Naive thymus-derived CD8-positive, alpha-beta T cell (primary cell): ENCODE measurements at places on chromosomes 7 and 10. TPM values are rescaled to one million over a fixed set of nuclear protein-coding genes. Genes with fewer than 3 reads are reported as not detected.

- H3K27ac ChIP-seq, result no peak overlapping the region
- H3K27me3 ChIP-seq, result no peaks in the 10 kb centered on the region
- H3K4me1 ChIP-seq, result no peaks in the 10 kb centered on the region
- DNase-seq, result no peak
Measured at GRCh38 chr7:112334366-112334765, 115.9 kb upstream of the IFRD1 start.

GRCh38 chr10:104337985-104338735, at the start of gene ITPRIP:
Gene ITPRIP, minus strand, starts transcription at chr10:104338465. Its CDS starts 22,414 bp downstream, at chr10:104316051.
- H3K27me3 ChIP-seq, result no peaks in the 10 kb centered on the region
- DNase-seq, result peak; percentile 75
- peak within 1 kb of the TSS; percentile 95 for H3K4me3 ChIP-seq
- peaks cover 23% of the 10 kb centered on the region for H3K4me1 ChIP-seq
- H3K36me3 ChIP-seq, result no peaks in the 10 kb centered on the region
- H3K27ac ChIP-seq, result peak within 1 kb of the TSS; percentile 96

DNA sequence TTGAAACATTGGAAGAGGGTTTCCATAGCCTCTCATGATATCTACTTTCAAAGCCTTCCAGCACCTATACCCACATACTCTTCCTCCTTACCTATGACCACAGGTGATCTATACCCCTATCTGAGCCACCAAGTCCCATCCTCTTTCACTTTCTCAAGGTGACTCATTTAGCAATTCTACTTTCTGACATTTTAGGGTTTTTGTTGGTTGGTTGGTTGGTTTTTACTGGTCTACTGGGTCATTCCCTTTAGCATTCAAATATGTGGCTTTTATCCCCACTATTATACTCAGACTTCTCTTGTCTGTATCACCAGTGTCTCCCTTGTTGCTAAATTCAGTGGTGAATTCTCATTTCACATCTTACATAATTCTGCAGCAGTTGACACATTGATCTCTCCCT, 130.4 kb upstream of the STEAP4 start:
- peaks cover 4% of the 10 kb centered on the region for H3K27me3 ChIP-seq
- no peak overlapping the region for H3K27ac ChIP-seq
- H3K4me1 ChIP-seq, result no peaks in the 10 kb centered on the region
- no peak overlapping the region for H3K4me3 ChIP-seq
- no peak for DNase-seq

- DNase-seq, result no peak
- H3K4me3 ChIP-seq, result no peak overlapping the region
- H3K27me3 ChIP-seq, result no peaks in the 10 kb centered on the region
- peaks cover 2% of the 10 kb centered on the region for H3K4me1 ChIP-seq
Measured at GRCh38 chr10:114334301-114334700, 70.0 kb downstream of the AFAP1L2 start.

GRCh38 chr10:44312401-44312800, 72.5 kb downstream of the CXCL12 start:
- no peak overlapping the region for H3K27ac ChIP-seq
- peaks cover 19% of the 10 kb centered on the region for H3K27me3 ChIP-seq
- peaks cover 15% of the 10 kb centered on the region for H3K4me1 ChIP-seq
- DNase-seq, result no peak
- H3K36me3 ChIP-seq, result no peaks in the 10 kb centered on the region

DNA sequence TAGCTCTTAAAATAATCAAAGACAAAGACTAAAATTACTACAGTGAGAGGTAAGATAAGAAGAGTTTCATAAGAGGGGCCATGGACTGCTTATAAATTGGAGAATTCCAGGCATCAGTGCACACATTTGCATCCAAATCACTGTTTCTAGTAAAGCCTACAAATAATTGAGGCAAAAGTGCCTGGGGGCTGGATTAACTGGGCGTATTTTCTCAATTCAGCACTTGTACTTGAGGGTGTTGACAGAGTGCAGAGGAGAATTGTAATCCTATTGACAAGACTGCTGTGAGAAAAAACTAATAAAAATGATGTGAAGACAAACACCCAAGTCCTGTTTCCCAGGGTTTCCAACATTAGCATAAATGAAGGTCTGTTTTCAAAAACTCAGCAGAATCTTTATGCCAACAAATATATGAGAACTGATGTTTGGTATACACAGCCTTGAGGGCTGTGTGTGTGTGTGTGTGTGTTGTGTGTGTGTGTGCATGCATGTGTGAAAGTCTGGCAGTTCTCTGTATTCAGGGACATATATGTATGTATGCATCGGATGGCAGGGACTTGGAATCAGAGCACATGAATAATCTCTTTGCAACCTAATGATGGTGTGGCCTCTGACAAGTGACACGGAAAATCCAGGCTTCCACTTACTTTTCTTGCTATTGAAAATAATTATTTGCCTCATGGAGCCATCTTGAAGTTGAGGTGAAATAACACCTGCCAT, 182.1 kb upstream of the CDC14C start:
- H3K4me1 ChIP-seq, result no peaks in the 10 kb centered on the region
- no peaks in the 10 kb centered on the region for H3K27me3 ChIP-seq
- peaks cover 17% of the 10 kb centered on the region for H3K36me3 ChIP-seq

DNA sequence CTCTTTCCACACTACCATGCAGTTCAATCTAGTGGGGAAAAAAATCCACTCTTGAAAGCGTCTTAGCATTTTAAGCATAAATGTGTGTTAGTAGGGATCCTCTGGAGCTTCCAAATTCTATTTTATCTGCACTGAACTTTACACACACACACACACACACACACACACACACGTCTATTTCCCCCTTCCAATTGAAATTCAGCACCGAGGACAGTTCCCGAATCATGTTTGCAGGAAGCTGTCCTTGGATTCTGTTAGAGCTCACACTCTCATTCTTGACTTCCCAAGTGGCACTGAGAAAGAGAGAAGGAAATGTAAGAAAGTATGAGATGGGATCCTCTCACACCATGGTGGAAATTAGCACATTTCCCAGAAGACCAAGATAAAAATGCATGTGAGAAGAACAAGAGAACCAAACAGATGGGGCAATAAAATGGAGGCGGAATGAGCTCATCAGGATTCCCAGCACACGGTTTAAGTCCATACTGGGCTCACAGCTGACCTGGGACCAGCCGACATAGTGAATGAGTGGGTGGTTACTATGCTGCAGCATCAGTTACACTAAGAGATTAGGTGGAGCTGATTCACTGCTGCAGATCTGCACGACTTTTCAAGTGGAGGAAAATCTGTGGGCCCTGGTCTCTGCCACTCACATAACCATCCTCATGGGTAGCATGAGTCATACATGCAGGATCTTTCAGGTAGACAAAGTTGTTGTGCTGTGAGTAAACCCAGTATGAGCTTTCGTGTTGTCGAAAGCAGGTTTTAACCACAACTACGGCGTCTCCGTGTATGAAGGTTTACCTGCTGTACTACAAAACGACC, 3.3 kb upstream of the NPTX2 start:
- no peaks in the 10 kb centered on the region for H3K4me1 ChIP-seq
- no peak overlapping the region for H3K4me3 ChIP-seq
- DNase-seq, result no peak
- H3K27ac ChIP-seq, result no peak overlapping the region

- H3K36me3 ChIP-seq, result no peaks in the 10 kb centered on the region
- no peak overlapping the region for H3K27ac ChIP-seq
- H3K27me3 ChIP-seq, result no peaks in the 10 kb centered on the region
- peak overlapping the region; percentile 28 for H3K4me3 ChIP-seq
Measured at GRCh38 chr7:76149847-76150691, 51.6 kb upstream of the SRRM3 start.

DNA sequence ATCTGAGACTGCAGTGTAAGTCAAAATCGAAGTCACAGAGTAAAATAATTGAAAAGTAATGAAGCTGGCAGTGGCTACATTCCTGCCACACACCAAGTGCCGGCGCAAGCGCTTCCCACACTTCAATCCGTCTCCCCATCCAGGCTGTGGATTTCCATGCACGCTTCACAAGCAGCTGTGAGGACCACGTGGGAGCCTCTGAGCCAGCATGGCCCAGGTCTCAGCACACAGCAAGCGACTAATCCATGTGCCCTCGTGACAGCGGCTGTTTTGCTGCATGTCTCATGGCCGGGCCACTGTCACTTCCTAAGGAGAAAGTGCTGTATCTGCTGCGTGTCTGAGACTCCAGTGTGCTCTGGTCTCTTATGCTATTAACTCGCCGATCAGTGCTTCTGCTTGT, 566.9 kb downstream of the DNAJB6 start:
- H3K4me1 ChIP-seq, result peaks cover 7% of the 10 kb centered on the region
- DNase-seq, result no peak
- H3K27me3 ChIP-seq, result no peaks in the 10 kb centered on the region
- H3K36me3 ChIP-seq, result no peaks in the 10 kb centered on the region
- H3K27ac ChIP-seq, result no peak overlapping the region

- no peaks in the 10 kb centered on the region for H3K36me3 ChIP-seq
- H3K4me1 ChIP-seq, result no peaks in the 10 kb centered on the region
- H3K4me3 ChIP-seq, result no peak overlapping the region
- H3K27me3 ChIP-seq, result peaks cover 3% of the 10 kb centered on the region
Measured at GRCh38 chr7:44858161-44858560, 10.3 kb upstream of the H2AZ2 start.

- H3K27ac ChIP-seq, result no peak overlapping the region
- no peak overlapping the region for H3K4me3 ChIP-seq
- no peak for DNase-seq
- no peaks in the 10 kb centered on the region for H3K4me1 ChIP-seq
- peaks cover 16% of the 10 kb centered on the region for H3K36me3 ChIP-seq
- peaks cover 15% of the 10 kb centered on the region for H3K27me3 ChIP-seq
Measured at GRCh38 chr7:73967832-73968290, 60.1 kb upstream of the ELN start.

DNA sequence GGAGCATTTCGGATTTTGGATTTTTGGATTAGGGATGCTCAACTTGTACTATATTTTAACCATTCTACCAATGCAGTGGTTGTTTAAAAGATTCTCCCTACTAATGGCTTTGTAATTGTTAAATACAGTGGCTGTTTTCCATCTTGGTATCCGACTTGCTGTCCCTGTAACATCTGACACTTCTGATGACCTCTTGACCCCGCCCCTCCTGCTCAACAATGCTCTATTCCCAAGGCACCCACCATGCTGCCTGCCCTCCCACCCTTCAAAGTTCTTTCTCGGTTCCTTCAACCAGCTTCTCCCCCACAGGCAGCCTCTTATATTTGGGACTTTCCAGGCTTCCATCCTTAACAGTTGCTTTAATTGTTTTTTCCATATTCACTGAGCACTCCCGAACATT, 2.0 kb downstream of the PRTFDC1 start:
- peaks cover 24% of the 10 kb centered on the region for H3K4me1 ChIP-seq
- no peak overlapping the region for H3K4me3 ChIP-seq
- no peaks in the 10 kb centered on the region for H3K27me3 ChIP-seq
- no peak for DNase-seq
- H3K36me3 ChIP-seq, result no peaks in the 10 kb centered on the region

DNA sequence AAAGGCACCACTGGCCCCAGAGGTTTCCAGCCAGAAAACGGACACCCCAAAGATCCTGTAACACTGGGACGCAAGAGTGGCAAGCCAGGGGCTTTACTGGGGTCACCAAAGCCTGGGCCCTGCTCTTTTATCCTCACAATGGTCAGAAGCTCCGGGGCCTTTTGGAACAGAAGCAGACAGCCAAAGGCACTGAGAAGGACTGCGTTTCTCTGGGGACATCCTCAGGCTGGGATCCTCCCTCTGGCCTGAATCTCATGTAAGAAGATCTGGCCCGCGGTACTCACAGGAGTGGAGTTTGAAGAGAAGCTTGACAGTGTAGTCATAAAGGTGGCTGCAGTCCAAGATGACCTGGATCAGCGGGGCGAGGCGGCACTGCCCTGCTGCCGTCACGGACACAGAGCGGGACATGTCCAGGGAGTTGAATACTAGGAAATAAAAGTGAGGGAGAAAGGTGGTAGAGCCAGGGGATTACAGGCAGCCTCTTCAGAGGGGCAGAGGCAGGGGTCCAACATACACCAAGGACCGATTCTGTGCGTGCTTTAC, 81.4 kb downstream of the SPDYE5 start:
- DNase-seq, result no peak
- H3K4me1 ChIP-seq, result peaks cover 4% of the 10 kb centered on the region
- no peak overlapping the region for H3K27ac ChIP-seq
- no peaks in the 10 kb centered on the region for H3K27me3 ChIP-seq

DNA sequence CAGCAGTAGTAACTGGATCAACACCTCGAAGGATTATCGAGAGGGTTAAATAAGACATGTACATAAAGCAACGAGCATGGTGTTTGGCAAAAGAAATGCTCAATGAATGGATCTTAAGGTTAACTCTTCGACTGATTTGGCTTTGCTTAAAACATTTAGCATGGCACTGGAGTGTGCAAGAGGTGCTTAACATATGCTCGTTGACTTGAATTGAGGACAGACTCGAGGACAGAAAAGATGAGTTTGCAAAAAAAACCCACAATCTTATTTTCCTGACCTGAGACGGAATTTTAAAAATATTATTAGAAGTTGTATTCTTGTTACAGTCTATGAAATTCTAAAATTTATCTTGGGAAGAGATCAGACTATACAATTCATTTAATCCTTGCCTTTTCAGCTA, 49.4 kb upstream of the ST8SIA6 start:
- peaks cover 13% of the 10 kb centered on the region for H3K4me1 ChIP-seq
- H3K27me3 ChIP-seq, result peaks cover 11% of the 10 kb centered on the region
- H3K27ac ChIP-seq, result no peak overlapping the region

DNA sequence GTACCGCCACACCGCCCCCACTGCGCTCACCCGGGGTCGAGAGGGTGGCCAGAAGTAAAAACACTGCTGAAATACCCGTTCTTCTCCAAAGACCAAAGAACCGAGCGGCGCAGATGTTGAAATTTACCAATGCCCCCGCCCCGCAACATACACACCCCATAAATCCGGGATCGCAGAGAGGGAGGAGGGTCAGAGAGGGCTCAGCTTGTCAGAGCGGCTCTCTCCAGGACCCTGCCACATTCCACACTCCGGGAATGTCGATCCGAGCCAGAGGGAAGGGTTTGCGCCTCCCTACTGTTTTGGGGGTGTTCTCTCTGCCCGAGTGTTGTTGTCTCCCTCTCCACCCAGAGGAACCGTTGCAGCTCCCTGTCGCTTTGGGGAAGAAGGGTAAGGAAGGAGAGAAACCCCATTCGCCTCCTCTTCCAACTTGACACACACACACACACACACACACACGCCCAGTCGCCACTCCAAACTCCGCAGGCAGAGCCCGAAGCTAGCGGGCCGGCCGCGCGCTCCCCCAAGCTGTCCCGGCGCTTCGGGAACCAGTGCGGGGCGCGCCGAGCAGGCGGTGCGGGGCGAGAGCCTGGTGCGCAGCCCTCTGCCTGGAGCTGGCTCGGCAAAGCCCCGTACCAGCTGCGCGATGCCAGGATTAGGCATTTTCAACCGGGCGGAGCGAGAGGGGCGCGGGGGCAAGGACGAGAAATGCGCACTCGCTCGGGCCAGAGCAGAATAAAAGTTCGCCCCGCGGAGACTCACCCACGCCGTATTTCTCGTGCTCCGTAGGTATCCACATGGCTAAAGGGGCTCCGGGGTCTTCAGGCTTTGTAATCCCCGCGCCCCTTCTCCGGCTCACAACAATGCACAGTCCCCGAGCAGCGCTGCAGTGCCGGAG, 609 bp downstream of the DOCK4 start:
- H3K36me3 ChIP-seq, result no peaks in the 10 kb centered on the region
- peaks cover 19% of the 10 kb centered on the region for H3K27me3 ChIP-seq
- H3K4me3 ChIP-seq, result peak overlapping the region; percentile 97
- peak; percentile 21 for DNase-seq
- peaks cover 31% of the 10 kb centered on the region for H3K4me1 ChIP-seq

The SAMD8 gene
- 23.4 TPM for total RNA-seq

The LBX1 gene
- total RNA-seq, result not detected

The SH2D4B gene
- total RNA-seq, result 0.11 TPM

The IFIT1B gene
- not detected for total RNA-seq

The ZNF736 gene
- 51.9 TPM for total RNA-seq

The PDLIM1 gene
- total RNA-seq, result 4.5 TPM

The ZNF239 gene
- 4.8 TPM for total RNA-seq
